ENCODE measurements at places on chromosomes 7 and 10.

DNA sequence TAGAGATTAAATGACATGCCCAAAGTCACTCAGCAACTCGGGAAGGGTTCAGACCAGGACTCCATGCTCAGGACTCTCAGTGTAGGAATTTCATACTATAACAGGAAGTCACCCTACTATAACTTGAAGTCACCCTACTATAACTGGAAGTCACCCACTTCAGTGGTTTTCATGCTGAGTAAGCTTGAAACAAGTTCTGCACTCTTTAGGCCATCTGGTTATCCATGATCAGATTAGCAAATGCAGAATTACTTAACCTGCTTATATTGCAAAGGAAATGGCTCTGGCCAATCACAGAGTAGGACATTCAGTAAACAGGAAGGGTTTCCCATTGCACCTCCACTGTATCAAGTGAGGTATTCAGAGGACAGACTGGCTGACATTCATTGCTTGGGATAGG, 1240.4 kb downstream of the GATA3 start:
- DNase-seq = no peak

- no peak for DNase-seq
Observed at GRCh38 chr10:102119417-102120141, 589 bp downstream of the LDB1 start.

DNA sequence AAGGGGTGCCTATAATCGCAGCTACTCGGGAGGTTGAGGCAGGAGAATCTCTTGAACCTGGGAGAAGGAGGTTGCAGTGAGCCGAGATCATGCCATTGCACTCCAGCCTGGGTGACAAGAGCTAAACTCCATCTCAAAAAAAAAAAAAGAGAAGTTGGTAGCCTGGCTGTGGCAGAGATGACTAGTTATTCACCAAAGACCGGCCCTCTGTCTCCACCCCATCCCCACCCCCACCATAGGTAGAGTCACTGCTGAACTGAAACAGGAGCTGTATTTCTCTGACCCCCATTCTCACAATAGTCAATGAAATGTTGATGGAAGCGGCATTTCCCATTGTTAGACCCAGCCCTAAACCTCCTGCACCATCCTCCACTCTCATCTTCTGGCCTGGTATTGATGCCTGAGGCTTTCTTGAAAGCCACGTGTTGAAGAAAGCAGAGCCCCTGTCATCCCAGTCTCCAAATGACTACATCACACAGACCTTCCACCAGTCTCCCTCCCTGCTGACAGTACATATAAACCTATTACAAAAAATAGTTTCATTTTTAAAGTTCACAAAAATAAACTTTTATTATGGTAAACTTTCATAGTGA, 9.4 kb upstream of the PIK3CG start:
- DNase-seq = no peak

DNA sequence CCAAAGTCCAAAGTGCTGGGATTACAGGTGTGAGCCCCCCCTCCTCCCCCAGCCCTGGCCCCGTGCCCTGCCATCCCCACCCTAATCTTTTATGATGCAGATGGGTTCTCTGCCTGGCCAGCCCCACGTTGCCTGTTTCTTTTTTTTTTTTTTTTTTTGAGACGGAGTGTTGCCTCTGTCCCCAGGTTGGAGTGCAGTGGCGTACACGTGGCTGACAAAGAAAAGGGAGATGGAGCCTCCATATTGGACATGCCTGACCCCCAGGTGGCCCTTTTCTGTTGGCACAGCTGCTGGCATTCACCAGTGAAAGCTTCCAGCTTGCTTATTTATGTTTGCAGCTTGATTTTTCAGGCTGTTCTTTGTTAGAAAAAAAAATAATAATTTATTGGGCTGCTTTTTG, 235.3 kb downstream of the CCDC3 start:
- DNase-seq = no peak

DNA sequence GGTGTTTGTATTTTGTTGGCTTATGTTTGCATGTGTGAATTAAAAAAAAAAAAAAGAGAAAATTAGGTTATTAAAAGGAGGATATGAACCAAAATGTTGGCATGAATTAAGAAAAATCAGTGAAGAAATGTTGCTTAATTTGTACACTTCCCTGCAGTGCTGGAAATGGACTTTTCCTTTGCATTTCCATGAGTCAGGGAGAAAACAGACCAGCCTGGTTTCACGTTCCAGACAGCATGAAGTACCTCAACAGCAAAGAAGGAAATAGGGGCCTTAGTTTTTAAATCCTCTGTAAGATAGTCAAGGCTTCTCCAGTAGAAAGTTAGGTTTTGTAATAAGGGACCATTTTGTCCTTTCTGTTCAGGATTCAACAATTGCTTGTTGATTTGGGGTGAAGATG, 159.7 kb downstream of the CELF2 start:
- DNase-seq = no peak

DNA sequence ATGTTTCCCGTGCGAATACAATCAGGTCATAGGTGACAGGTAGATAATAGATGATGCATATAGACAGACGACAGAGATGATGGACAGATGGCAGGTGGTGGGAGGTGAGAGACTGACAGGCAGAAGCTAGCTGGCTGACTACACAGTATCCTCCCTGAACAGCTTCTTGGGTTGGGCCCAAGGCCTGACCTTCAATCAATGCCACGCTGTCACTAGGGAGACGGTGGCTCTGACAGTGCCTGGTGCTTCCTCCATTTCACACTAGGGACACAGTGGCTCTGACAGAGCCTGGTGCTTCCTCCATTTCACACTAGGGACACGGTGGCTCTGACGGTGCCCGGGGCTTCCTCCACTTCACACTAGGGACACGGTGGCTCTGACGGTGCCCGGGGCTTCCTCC, 200.1 kb downstream of the DIP2C start:
- DNase-seq = no peak

GRCh38 chr7:133021196-133021595, 60.7 kb downstream of the CHCHD3 start:
- DNase-seq = no peak

- DNase-seq = no peak
Observed at GRCh38 chr10:75919913-75920312, 488.5 kb downstream of the LRMDA start.

DNA sequence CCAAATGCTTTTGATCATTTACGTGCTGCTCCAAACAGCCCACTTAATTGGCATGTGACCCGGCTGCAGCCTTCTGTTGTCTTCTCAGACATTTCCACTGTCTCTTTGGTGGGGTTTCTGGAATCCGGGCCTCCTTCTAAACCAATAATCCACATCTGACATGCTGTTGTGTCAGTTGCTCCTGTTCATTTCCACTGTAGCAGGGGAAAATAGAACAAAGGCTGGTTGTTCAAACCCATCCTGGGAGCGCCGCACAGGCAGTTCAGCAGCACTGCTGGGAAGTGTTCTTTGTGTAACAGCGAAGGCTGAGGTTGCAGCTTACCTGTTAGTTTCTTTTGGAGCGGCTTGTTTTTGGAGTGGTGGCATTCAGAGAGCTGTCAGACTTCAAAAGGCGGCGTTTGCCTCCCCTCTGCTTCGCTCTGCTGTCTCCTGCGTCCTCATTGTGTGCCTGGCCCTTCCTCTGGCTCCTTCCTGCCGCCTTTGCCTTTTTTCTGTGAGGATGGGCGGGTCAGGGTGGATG, 149.4 kb downstream of the SNX10 start:
- DNase-seq = no peak

DNA sequence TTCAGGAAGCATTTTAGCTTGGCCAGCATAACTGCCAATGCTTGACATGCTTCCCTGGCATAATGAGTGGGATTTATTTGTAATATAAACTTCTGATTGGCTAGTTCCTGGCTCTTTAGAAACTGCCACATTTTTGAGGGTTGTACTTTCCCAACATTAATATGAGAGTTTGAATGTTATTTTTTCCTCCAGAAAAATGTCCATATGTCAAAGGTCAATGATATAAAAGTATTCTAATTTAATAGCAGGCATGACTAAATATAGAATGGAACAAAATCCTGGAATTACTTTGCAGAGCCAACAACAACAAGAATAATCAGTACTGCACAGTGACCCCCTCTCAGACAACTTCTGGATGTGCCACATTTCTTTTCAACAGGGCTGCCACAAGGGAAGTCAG, 352.6 kb downstream of the PRPF18 start:
- DNase-seq = no peak

DNA sequence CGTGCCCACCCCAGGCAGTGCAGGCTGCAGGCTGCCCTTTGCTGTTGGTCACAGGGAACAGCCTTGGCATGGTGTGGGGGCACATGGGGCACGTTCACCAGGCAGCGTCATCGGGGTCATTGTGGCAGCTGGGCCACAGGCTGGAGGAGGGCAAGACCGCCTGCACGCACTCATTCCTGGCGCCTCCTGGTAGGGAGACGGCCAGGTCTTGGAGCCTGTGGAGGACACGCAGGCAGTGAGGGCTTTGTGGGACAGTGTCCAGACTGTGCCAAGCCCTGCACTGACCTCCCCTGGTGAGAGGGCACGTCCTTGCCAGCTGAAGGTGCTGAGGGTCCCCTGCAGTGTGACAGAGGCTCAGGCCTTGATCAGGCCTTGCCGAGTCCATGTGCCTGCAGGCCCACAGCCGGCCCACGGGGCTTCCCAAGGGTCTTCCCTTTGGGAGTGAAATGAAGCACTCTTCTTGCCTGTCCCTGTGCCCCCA, 76.4 kb downstream of the NKX6-2 start:
- no peak for DNase-seq

DNA sequence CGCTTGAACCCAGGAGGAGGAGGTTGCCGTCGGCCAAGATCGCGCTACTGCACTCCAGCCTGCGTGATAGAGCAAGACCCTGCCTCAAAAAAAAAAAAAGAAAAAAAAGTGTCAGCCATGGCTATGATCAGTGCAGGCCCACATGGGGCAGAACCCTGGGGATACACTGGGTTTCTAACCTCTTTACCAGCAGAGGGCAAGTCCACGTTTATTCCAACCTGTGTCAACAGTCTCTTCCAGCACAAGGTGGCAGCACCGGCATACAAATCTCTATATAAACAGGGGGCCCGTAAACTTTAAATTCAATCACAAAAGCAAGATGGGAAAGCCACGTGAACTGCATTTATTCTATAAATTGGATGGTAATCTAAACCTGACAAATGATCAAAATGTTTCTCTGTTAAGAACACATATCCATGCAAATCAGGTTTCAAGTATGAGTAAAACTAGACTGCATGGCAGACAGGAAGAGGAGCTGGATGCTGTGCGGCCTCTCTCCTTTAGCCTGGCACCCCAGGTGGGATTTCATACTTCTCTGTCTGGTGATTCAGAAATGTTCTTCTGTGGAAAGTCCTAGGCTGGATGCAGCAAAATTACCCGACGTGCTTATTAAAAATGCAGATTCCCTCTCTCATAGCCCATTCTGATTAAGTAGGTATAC, 60.0 kb upstream of the STEAP1B start:
- peak; percentile 54 for DNase-seq
